ENCODE measurements at places on chromosomes 6 and 20.

- no peak for DNase-seq
Observed at GRCh38 chr6:162814426-162814973, 86.7 kb downstream of the PACRG start.

- DNase-seq: peak; percentile 78
Observed at GRCh38 chr20:4937407-4938319, 63.6 kb downstream of the SLC23A2 start.

DNA sequence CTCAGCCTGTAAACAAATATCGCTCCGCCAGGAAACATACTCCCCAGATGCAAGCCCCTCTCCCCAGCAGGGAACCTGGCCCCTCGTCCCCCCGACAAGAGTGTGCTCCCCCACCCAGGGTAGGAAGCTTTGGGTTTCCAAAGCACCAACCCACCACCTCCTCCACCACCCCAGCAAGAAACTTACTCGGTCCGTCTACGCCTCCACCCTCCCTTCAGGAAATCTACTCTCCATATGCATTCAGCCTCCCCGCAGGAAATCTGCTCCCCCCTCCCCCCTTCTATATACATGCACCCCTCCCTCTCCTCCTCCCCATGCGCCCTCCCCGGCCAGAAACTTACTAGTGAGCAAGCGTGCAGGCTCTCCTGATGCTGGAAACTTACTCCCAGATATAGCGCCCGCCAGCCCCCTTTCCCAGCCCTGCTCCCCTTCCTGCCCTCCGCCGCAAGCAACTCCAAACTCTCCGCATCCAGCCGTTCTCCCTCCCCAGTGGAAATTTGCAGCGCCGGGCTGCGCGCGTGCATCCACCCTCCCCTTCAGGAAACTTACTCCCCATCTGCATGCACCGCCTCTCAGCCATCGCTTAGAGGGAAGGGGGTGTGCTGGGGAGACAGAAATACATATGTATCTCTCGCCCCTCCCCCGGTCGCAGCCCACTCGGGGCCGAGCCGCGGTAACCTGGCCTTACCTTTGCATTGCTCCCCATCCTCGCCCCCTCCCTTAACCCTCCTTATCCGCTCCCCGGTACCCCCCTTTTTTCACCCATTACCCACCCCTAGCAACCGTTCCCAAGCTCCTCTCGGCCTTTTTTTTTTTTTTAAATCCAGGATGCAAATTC lies at the start of gene TRERF1:
TSS of gene TRERF1 (minus strand) at position 594 of the 838 bp plus-strand sequence. CDS start 182,336 bp downstream, outside the sequence.
- peak; percentile 40 for DNase-seq

- DNase-seq: no peak
Observed at GRCh38 chr6:113644861-113645575, 212.1 kb upstream of the MARCKS start.

- peak; percentile 61 for DNase-seq
Observed at GRCh38 chr6:90186637-90187371, 109.8 kb downstream of the BACH2 start.

- DNase-seq: peak; percentile 25
Observed at GRCh38 chr20:17471606-17472187, 59.5 kb downstream of the BFSP1 start.

DNA sequence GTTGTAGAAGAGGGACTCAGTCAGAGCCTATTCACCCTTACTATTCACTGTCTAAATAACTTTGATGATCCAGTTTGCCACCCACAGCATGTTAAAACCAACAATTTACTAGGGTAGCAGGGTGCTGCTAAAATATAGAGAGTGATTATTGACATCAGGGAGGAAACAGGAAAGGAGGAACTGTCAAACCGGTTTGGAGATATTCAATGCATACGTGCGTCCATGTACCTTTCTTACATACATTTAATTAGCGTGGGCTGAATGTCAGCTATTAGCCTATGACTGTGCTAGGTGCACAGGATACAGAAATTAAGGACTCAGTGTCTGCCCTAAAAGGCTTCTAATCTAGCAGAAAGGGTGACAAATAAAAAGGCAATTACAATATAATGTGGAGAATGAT lies 57.2 kb downstream of the IL20RA start:
- DNase-seq: no peak

DNA sequence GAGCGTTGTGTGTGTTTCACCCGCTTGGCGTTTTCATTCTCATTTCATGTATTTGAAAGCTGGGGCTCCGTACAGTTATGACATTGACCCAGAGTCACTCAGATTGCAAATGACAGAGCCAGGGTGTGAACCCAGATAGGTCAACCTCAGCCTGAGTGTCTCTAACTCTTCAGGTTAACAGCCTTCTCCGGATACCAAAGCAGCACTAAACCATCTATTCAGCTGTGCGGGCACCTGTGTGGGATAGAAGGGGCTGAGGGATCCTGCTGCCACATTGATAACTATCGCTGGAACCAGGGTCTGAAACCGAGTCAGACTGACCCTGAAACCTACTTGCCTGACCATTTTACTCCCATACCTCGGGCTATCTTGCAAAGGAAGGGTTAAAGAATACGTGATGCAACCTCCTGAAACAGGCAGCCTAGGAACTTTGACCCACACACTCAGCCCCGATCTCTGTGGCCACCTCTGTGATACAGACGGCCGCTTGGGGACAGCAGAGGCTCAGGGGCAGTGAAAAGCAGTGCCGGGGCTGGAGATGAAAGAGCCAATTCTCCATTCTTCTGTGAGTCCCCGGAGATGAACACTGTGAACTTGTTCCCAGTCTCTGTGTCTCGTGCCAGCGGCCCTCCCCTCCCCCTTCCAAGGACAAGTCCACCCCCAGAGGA lies 233.5 kb upstream of the QKI start:
- no peak for DNase-seq

DNA sequence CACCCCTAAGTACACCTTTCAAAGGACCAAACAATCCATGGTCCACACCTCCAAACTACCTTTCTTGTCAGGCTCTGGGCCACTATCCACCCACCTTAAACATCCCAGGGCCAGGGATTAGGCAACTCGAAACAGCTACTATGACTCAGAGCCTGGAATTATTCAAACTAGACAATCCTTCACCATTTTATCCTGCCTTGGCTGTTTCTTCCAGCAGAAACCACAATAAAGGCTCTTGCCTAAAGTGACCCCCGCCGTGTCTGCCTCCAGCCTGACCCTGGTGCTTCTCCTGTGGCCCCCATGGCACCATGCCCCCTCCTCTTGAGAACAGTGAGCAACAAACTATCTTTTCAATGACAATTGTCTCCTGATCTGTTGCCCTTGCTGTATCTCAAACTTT lies 195.5 kb downstream of the EPM2A start:
- DNase-seq: no peak

DNA sequence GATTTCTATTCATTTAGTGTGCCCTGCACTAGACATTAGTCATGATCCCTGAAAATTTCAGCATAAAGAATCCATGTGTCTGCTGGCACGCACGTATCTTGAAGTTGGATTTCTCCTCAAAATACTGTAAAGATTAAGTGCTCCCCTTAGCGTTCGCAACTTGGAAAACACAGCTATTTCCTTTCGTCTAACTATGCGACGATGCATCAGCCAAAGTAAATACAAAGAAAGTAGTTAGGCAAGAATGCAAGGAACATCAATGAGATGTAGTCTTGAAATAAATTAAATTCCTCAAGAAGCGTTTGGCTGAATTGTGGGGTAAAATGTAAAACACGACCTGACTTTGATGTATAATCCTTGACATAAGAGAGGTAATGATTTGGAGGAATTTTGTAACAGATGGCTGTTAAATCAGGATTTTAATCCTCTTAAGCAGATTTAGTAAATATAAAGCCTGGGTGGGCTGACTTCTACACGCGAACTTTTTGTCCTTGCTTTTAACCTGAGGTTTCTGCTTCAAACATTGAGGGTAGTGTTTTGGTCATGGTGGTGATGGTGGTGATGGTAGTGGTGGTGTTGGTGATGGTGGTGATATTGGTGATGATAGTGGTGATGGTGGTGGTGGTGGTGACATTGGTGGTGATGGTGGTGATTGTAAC lies 88.2 kb downstream of the FOXF2 start:
- DNase-seq: no peak

DNA sequence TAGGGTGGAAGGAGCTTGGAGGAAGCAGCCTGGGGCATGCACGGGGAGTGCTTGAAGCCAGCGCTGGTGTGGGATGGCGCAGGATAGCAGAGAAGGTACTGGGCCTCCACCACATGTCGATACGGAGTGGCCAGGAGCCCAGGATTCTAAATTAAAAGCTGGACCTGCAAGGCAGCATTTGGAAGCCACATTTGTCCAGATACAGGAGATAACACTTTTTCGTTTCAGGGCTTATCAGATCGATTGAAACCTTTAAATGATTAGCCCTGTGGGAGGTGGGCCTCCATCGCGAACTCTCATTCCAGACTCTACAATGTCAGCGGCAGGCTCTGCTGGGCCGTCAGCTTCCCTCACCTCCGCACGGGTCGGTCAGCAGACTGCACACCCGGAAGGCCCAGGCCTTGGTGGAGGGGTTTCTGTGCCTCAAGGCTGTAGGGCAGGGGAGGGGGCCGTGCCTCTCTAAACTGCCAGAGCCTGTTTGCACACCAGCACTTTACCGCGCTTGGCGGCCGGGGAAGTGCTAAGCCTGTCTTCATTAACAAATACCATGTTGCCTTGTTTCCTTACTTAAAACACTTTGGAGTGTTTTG lies 17.9 kb downstream of the EDN3 start:
- no peak for DNase-seq
